ENCODE measurements at places on chromosomes 16 and 17. TPM values are rescaled to one million over a fixed set of nuclear protein-coding genes. Genes with fewer than 3 reads are reported as not detected.

DNA sequence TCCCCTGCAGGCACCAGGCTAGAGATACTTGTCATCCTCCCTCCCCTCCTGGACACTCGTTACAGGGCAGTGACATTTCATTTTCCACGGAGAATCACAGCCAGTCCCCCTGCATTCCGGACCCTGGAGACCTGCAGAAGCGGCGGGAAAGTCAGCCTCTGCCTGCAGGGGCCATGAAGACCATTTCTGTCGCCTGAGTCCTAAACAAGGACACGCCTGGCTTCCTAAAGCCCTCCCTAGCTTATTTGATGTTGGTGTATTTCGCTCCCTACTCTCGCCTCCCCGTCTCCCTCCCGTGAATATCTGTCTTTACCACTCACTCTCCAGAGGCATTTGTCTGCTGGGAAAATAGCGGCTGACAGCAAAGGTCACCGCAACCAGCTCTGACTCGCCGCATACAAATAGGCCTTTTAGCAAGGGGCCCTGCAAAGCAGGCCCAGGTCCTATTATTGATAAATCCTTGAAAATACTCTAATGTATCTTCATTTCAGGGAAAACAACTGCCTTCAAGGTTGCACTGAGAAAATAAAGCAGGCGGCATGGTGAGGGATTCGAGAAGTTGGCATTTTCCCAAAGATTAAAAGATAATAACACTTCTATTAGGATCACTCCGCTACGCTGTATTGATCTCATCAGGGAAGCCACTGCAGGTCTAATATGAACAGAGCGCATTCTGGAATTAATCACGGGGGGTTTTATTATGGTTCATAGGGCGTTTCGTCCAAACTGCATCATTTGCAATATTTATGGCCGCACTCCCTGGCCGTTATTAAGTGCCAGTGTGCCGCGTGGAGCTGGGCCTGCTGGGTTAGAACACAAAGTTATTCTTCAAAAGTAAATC is 447.1 kb upstream of the CDH5 start:
- no peak for DNase-seq

Gene GID4
- total RNA-seq, result 15.5 TPM

Gene CACNG3
- not detected for total RNA-seq

DNA sequence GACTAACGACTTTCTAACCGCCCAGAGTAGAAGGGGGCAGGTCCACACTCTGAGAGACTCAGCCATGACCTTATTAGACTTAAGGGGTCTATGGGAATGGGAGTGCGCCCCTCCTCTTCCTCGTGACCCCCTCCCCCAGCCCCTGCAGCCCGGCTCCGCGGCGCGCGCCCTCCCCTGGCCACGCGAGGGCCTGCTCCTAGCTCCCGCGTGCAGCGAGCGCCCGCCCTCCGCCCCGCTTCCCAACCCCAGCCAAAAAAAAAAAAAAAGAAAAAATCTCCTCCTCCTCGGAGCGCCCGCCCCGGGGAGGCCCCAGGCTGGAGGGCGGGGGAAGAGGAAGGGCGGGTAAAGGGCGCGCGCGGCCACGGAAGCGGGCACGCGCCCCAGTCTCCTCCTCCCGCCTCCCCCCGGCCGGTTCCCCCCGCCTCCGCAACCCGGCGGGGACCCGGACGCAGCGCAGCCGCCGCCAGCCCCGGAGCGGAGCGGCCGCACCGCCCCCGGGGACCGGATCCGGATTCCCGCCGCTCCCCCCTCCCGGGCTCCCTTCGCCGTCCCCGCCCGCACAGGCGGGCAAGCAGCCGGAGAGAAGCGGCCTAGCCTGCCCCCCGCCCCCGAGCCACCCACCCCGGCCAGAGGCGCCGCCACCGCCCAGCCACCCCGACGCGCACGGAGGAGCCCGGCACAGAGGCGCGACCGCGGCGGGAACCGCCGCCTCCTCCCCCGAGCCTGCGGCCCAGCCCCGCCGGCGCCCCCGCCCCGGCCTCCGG is 949 bp downstream of the UBTF start:
- DNase-seq, result peak; percentile 79

Gene TMEM204
- total RNA-seq, result 66.3 TPM

GRCh38 chr17:1019451-1019850 is 22.5 kb downstream of the TIMM22 start:
- no peak for DNase-seq

DNA sequence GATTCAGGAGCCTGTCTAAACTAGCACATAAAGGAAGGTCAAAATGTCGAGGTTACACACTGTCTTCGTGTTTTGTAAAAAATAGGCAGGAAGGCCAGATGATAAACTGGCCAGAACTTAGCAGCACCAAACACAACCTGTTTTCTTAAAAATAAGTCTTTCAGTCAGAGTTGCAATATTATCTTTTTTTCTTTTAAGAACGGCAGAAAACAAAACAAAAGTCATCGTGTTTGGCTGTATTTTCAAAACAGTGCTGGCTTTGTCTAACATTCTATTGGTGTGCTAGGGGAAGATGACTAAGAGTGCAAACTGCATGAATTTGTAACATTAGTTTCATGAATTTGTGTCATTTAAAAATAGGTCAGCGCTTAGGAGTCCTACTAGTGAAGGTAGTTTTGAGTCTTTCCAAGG is 5.3 kb downstream of the MAF start:
- no peak for DNase-seq

All from endothelial cell (in vitro differentiated cells).